Activated naive CD4-positive, alpha-beta T cell treated with anti-CD3 and anti-CD28 coated beads, Interleukin-2, amount 50 U/mL, for 16 hours (primary cell): ENCODE measurements at places on chromosomes 6 and 20.

DNA sequence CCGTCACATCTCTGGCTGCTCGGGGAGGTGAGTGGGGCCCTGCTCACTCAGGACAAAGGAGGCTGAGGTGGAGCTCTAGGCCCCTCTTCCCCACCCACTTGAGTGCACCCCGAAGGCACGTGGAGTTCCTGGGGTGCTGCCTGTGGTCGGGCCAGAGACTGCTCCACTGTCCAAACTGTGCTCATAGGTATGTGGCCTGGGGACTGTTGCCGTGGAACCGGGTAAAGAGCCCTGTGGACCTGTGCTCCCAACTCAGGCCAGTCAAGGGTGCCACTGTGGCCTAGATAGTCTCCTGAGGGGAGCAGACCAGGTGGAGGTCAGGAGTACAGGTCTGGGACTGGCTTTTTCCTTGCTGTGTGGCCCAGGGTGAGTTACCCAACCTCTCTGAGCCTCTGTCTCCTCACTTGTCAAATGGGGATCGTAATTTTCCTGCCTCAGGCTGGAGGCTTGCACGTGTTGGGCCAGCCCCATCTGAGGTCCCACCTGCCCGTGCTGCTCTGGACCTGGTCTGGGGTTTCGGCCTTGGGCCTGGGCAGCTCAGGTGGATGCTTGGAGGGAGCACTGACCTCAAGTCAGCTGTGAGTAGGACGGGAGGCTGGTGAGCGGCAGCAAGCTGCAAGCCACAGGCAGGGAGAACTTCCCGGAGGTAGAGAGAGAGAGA is 12.4 kb upstream of the NPBWR2 start:
- no peak for DNase-seq

GRCh38 chr20:23086056-23086566 is at the start of gene CD93:
Gene CD93, minus strand, starts transcription at chr20:23086324. Its CDS starts 132 bp downstream, at chr20:23086192.
- no peak for DNase-seq

- DNase-seq: no peak
These were observed 311.6 kb downstream of the QKI start for GRCh38 chr6:163726037-163726695.

DNA sequence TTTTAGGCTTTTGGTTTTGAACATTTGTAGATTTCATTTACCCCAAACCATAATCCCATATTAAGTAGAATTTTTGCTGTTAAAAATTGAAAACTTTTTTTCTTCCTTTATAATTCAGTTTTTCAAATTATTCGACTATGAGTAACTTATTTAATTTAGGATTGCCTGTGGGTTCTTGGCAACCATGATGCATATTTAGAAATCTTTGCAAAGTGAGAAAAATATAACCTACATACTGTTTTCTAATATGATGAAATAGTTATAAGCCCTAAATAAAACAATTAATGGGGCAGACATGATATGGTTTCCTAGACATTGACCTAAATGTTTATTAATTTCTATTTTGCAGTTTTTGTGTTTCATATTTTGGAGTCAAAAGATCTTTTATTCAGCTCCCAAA is 23.6 kb downstream of the NEDD9 start:
- DNase-seq: no peak

DNA sequence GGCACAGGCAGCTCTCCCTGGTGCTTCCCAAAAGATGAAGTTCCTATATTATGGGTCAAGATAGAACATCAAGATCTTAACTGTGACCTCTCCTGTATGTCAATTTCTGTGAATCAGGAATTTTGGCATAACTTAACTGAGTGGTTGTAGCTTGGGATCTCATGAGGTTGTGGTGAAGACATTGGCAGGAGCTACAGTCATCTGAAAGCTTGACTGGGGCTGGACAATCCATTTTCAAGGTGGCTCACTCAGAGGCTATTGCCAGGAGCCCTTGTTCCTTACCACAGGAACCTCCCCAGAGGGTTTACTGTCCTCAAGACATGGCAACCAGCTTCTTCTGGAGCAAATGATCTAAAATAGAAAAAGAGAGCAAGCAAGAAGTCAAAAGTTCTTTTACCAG is 252.2 kb downstream of the ADGB start:
- DNase-seq: no peak

DNA sequence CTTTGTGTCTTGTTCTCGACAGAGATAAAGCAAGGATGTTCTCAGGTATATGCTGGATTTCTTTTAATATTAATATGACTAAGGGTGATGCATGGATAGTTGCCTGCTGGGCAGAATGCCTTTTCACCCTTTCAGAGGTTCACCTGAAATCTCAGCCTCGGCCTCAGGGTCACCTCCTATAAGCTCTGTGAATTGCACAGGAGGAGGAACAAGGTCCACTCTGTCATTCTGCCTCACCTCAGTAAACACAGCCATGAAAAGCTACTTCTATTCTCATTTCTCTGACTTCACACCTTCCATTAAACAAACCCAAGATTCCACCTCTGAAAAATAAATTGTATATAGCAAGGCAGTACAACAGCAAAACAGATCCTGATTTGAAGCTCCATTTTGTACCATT is 38.1 kb upstream of the AIG1 start:
- no peak for DNase-seq

GRCh38 chr6:710601-711571 is 17.9 kb upstream of the EXOC2 start:
- peak; percentile 64 for DNase-seq
